ENCODE measurements at places on chromosomes 7 and 10.

- DNase-seq, result no peak
Observed at GRCh38 chr10:92181575-92181974, 109.3 kb downstream of the CPEB3 start.

DNA sequence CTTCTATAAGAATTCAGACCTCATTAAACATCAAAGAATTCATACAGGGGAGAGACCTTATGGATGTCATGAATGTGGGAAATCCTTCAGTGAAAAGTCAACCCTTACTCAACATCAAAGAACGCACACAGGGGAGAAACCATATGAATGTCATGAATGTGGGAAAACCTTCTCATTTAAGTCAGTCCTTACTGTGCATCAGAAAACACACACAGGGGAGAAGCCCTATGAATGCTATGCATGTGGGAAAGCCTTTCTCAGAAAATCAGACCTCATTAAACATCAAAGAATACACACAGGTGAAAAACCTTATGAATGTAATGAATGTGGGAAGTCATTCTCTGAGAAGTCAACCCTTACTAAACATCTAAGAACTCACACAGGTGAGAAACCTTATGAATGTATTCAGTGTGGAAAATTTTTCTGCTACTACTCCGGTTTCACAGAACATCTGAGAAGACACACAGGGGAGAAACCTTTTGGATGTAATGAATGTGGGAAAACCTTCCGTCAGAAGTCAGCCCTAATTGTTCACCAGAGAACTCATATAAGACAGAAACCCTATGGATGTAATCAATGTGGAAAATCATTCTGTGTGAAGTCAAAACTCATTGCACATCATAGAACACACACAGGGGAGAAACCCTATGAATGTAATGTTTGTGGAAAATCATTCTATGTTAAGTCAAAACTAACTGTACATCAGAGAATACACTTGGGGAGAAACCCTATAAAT lies 24.1 kb downstream of the ZNF37A start:
- no peak for DNase-seq

GRCh38 chr7:132678656-132679055 lies 102.4 kb upstream of the PLXNA4 start:
- DNase-seq, result no peak

- DNase-seq, result no peak
Observed at GRCh38 chr7:123570390-123571182, 13.0 kb upstream of the NDUFA5 start.
